ENCODE measurements at places on chromosomes 4 and X. TPM values are rescaled to one million over a fixed set of nuclear protein-coding genes. Genes with fewer than 3 reads are reported as not detected.

The C4orf50 gene
- total RNA-seq = not detected

The NUP62CL gene
- total RNA-seq = 0.40 TPM

The SLC49A3 gene
- total RNA-seq = 2.4 TPM

The LIMCH1 gene
- 27.4 TPM for total RNA-seq

The ATP1B4 gene
- total RNA-seq = not detected

The C4orf17 gene
- total RNA-seq = not detected

The MAGEB2 gene
- not detected for total RNA-seq

The PDLIM3 gene
- 34.6 TPM for total RNA-seq

The PCDH10 gene
- total RNA-seq = 71.9 TPM

The FREM3 gene
- not detected for total RNA-seq

The TCEAL6 gene
- not detected for total RNA-seq

The ARL13A gene
- total RNA-seq = not detected

The FAM184B gene
- total RNA-seq = under 0.01 TPM

The TBX22 gene
- total RNA-seq = not detected
